Psoas muscle (tissue), 8 donors: ENCODE measurements at places on chromosomes 16 and 17.

GRCh38 chr17:10161386-10161785 lies 37.0 kb downstream of the GAS7 start:
- DNase-seq = no peak

DNA sequence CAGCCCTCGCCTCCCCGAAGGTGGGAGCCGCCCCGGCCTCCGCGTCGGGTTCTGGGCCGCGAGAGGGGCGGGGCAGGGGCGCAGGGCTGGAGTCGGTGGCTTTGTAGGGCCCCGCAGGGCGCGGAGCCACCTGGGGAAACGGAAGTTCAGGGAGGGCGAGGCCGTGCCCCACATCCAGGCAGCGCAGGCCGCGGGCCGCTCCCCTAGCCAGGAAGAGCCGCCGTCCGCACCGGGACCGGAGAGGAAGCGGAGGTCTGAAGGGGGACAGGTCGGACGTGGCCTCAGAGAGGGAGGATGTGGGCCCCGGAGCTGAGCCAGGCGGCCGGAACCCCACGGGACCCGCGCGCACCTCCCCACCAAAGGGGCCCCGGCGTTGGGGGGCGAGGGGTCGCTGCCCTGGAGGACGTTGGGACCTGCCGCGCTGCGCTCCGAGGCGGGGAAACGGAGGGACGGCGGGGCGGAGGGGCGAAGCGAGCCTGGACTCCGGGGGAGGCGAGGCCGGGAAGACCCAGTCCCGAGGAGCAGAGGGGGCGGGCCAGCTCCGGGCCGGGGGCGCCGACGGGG lies 482 bp upstream of the SLC16A3 start:
- DNase-seq = peak; percentile 74

GRCh38 chr17:6084311-6085161 lies 14.4 kb downstream of the WSCD1 start:
- peak; percentile 80 for DNase-seq

- DNase-seq = no peak
Observed at GRCh38 chr17:66831383-66832210, 3.3 kb upstream of the CACNG5 start.

GRCh38 chr17:82846061-82846691 lies 6.4 kb upstream of the ZNF750 start:
- DNase-seq = peak; percentile 65

DNA sequence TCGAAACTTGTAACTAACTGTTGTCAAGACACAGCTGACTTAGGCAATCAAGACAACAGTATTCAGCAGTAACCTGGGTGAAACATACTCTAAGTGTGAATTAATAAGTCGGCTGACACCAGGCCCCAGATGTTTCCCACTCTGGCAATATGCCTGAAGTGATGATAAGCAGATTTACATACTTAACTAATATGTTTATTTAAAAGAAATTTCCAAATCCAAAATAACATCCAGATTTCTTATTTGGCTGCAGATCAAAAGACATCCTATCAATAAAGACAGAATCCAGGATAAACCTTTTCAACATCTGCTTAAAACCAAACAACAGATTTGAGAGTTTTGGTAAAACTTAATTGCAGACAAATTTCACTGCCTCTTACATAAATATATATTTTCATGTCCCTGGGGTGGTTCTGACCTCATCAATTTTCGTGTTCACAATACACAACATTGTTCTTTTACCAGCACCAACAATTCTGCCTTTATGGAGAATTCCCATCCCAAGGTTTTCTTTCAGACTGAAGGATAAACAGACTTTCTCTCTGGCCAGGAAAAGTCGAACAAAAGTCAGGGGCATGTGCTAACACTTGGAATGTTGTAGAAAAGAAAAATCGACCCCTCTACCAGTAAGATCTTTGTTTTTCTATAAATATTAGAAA lies 45.1 kb upstream of the TOX3 start:
- no peak for DNase-seq
